Activated CD8-positive, alpha-beta memory T cell treated with anti-CD3 and anti-CD28 coated beads for 4 hours (primary cell): ENCODE measurements at places on chromosomes 7 and 10.

GRCh38 chr10:98272656-98273055, 4.7 kb upstream of the LOXL4 start:
- no peak for DNase-seq

- DNase-seq, result no peak
These were observed 47.5 kb downstream of the TASOR2 start for GRCh38 chr10:5732141-5732540.

DNA sequence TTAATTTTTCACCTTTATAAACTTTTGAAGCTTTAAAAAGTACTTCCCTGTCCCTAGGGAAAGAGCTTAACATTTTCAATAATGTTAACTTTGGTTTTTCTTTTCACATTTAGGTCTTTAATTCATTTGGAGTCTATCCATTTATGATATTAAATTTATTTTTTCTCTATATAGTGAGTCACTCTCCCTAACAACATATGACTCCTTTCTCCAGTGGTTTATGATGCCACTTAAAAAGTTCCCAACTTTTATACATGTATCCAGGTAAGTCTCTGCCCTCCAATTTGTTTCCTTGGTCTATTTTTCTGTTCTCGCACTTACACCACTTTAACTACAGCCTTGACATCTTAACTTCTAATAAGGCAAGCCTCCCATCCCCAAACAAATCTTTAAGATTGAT, 3.5 kb downstream of the CACUL1 start:
- DNase-seq, result no peak

GRCh38 chr7:48962821-48963505, 38.6 kb downstream of the CDC14C start:
- no peak for DNase-seq

- DNase-seq, result no peak
These were observed 5.5 kb downstream of the CCL24 start for GRCh38 chr7:75808106-75808505.
